ENCODE measurements at places on chromosomes 2 and 18.

- 0 out of 2 replicates have a peak, but pooled peaks cover 2% of the 10 kb centered on the region for H3K27me3 ChIP-seq
- DNase-seq, result no peak
- H3K4me1 ChIP-seq, result no peaks in the 10 kb centered on the region
- no peak overlapping the region for H3K4me3 ChIP-seq
- H3K27ac ChIP-seq, result no peak overlapping the region
- no peaks in the 10 kb centered on the region for H3K36me3 ChIP-seq
These were observed 15.9 kb upstream of the NDUFV2 start for GRCh38 chr18:9086624-9087023.

GRCh38 chr2:26245810-26246209, 1.1 kb downstream of the HADHB start:
- DNase-seq, result no peak
- H3K36me3 ChIP-seq, result no peaks in the 10 kb centered on the region
- peaks cover 13% of the 10 kb centered on the region for H3K4me1 ChIP-seq
- no peak overlapping the region for H3K27ac ChIP-seq
- peak overlapping the region; percentile 66 for H3K4me3 ChIP-seq

DNA sequence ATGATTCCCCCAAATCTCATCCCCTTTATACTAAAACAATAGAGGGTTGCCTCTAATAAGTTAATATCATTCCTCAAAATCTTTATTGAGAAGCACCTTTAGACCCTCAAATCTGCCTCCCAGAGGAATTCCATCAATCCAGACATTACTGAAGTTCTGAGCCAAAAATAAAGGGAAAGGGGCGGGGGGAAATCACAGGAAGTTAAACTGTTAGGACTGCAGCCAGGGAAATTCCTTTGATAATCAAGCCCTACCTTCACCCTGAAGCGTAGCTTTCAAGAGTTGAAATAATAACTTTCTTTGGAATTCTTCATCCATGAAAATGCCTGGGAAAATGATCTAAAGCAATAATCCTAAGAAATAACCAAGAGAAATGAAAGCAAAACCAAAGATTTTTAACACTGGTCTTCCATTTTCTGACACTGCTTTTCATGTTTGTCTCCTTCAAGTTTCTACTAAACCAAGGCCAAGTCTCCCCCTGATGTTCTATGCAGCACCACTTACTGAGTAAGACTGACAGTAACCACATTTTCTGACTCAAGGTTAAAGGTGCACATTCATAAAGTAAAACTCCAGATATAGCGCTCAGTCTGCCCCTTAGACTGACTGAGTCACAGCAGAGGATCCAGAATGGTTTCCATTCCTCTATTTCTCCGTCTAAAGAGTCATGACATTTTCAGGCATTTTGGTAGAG, 78.2 kb downstream of the TCF4 start:
- no peak for DNase-seq
- H3K4me3 ChIP-seq, result peak overlapping the region; percentile 12
- H3K27ac ChIP-seq, result peak overlapping the region; percentile 94
- H3K27me3 ChIP-seq, result no peaks in the 10 kb centered on the region

DNA sequence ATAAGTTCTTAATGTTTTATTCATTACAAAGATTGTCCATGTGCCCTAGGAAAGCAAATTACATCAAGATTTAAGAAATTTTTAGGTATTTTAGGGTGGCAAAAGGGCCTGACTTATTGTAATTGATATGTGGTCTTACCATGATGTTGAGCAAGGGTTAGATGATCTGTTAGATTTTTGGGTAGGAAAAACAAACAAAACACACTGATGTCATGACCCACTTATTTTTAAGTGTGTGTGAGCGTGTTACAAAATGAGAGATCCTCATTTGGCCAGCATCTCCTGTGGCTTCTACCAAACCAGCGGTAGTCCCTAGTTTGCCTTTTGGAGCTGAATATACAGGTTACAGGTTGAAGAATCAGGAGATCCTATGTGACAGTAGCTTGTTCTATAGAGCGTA, 89.8 kb upstream of the ITGB6 start:
- no peaks in the 10 kb centered on the region for H3K27me3 ChIP-seq
- H3K4me3 ChIP-seq, result no peak overlapping the region
- no peak for DNase-seq
- H3K4me1 ChIP-seq, result peaks cover 81% of the 10 kb centered on the region
- peaks cover 70% of the 10 kb centered on the region for H3K36me3 ChIP-seq

All from SJSA1 (cell line).